ENCODE measurements at places on chromosomes 6 and 20.

DNA sequence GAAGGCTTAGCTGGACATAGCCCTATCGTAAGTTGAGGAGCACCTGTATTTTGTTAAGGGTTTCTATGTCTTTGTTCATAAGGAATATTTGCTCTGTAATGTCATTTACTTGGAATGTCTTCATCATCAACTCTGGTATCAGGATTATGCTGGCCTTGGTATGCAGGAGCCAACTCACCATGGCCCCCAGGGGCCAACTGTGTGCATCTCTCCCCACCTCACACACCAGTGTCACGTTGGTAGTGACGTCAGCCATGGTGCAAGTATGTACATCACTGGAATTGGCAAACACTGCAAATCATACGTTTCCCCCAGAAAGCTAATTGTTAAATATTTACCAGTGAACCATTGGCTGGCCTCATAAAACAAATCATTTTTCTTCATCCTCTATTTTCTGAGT is 70.8 kb downstream of the YTHDF1 start:
- H3K27me3 ChIP-seq, result no peaks in the 10 kb centered on the region
- no peaks in the 10 kb centered on the region for H3K4me1 ChIP-seq
- no peak overlapping the region for H3K4me3 ChIP-seq
- no peak for DNase-seq

- H3K36me3 ChIP-seq, result no peaks in the 10 kb centered on the region
- peak; percentile 70 for DNase-seq
- H3K4me3 ChIP-seq, result no peak overlapping the region
- no peak overlapping the region for H3K27ac ChIP-seq
- H3K27me3 ChIP-seq, result no peaks in the 10 kb centered on the region
Measured at GRCh38 chr6:170006900-170007467, 255.6 kb downstream of the ERMARD start.

GRCh38 chr6:120230008-120230407 is 880.4 kb upstream of the MAN1A1 start:
- H3K4me3 ChIP-seq, result no peak overlapping the region
- H3K36me3 ChIP-seq, result no peaks in the 10 kb centered on the region
- no peaks in the 10 kb centered on the region for H3K27me3 ChIP-seq

GRCh38 chr6:167233490-167233889 is 57.6 kb upstream of the UNC93A start:
- no peaks in the 10 kb centered on the region for H3K4me1 ChIP-seq
- H3K4me3 ChIP-seq, result no peak overlapping the region
- H3K27ac ChIP-seq, result no peak overlapping the region
- H3K36me3 ChIP-seq, result no peaks in the 10 kb centered on the region

GRCh38 chr20:19451231-19451922 is 238.9 kb downstream of the SLC24A3 start:
- H3K27ac ChIP-seq, result no peak overlapping the region
- H3K4me1 ChIP-seq, result no peaks in the 10 kb centered on the region
- no peak for DNase-seq

DNA sequence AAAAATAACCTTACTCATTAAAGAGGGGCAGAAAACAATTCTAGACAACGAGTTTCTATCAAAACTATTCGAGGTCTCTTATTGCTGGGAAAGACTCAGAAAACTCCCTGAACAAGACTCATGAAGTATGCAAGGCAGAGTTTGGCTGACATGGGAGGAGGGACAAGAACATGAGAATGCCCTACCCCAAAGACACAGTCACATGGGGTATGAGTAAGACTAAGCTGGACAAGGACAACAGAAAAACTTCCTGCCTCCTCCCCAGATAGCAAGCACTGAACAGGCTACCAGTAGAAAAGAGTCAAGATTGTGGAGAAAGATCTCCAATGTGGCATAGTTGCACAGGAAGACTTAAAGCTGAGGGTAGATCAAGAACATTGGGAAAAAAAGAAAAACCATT is 39.7 kb upstream of the PHIP start:
- no peak for DNase-seq
- H3K4me3 ChIP-seq, result no peak overlapping the region

GRCh38 chr6:157800420-157801237 is 22.4 kb upstream of the SNX9 start:
- no peaks in the 10 kb centered on the region for H3K36me3 ChIP-seq
- H3K4me3 ChIP-seq, result no peak overlapping the region
- no peak overlapping the region for H3K27ac ChIP-seq
- no peaks in the 10 kb centered on the region for H3K27me3 ChIP-seq

GRCh38 chr6:170033666-170034065 is 257.2 kb downstream of the DLL1 start:
- no peaks in the 10 kb centered on the region for H3K36me3 ChIP-seq
- no peaks in the 10 kb centered on the region for H3K4me1 ChIP-seq
- H3K4me3 ChIP-seq, result no peak overlapping the region
- H3K27me3 ChIP-seq, result no peaks in the 10 kb centered on the region
- no peak overlapping the region for H3K27ac ChIP-seq

- no peak for DNase-seq
- no peaks in the 10 kb centered on the region for H3K27me3 ChIP-seq
- H3K27ac ChIP-seq, result no peak overlapping the region
Measured at GRCh38 chr20:51369503-51369902, 173.0 kb downstream of the NFATC2 start.

DNA sequence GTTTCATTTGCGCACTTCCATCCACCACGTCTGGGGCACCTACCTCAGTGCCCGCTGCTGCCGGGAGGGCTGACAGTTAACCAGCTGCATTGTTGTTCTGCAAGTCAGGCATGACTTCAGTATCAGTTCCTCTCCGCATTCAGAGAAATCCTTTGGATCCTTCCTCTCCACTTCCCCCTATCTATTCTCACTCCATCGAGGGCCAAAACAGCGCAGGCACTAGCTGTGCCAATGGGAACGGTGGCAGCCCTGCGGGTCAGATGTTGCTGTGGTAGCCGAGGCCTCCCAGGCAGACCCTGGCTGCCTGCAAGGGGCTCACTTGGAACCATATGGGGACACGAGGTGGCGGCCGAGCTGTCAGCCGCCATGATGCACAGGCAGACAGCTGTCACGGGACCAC is 64.2 kb upstream of the INSM1 start:
- H3K36me3 ChIP-seq, result no peaks in the 10 kb centered on the region
- DNase-seq, result no peak
- H3K27ac ChIP-seq, result no peak overlapping the region
- H3K4me1 ChIP-seq, result no peaks in the 10 kb centered on the region
- no peak overlapping the region for H3K4me3 ChIP-seq
- no peaks in the 10 kb centered on the region for H3K27me3 ChIP-seq

DNA sequence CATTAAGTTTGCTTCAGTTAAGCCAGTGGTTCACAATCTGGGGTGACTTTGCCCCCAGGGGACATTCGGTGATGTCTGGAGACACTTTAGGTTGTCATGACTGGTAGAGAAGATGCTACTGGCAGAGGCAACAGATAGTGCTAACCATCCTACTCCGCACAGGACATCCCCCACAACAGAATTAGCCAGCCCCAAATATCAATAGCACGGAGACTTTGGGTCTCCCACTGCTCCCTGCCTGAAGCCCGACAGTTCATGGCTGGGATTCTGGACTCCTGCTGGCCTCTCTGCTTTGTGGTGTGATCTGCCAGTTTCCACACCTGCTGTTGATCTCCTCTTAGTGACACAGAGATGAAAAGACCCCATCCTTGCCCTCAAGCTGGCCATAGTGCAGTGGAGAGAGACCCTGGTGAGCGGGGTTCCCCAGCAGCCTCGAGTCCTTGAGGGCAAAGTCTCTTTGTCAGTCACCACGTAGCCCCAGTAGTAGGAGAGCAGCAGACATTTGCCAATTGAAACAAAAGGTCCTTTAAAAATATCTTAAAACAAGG is 24.7 kb upstream of the TTPAL start:
- H3K27ac ChIP-seq, result no peak overlapping the region
- no peaks in the 10 kb centered on the region for H3K4me1 ChIP-seq
- H3K27me3 ChIP-seq, result no peaks in the 10 kb centered on the region
- H3K36me3 ChIP-seq, result no peaks in the 10 kb centered on the region
- DNase-seq, result no peak

DNA sequence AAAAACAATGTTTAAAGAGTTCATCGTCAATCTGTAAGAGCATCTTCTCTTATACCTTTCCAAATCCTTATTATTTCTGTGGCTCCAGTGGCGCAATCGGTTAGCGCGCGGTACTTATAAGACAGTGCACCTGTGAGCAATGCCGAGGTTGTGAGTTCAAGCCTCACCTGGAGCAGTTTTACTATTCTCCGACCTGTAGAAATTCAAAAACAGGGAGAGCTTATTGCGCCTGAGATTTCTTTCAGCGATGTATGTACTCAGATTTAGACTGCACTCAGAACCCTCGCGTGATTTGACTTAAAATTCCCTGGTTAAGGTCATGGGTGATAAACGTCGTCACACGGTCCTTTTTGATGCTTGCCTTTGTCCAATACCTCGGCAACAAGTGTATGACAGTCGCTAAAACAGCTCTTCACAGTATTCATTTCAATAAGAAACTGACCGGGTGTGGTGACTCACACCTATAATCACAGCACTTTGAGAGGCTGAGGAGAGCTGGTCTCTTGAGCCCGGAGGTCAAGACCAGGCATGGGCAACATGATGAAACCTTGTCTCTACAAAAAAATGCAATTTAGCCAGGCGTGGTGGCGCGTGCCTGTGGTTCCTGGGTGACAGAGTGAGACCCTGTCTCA is 11.9 kb downstream of the GPX5 start:
- H3K27ac ChIP-seq, result no peak overlapping the region
- H3K36me3 ChIP-seq, result no peaks in the 10 kb centered on the region
- no peak overlapping the region for H3K4me3 ChIP-seq
- H3K27me3 ChIP-seq, result no peaks in the 10 kb centered on the region
- DNase-seq, result peak; percentile 58

DNA sequence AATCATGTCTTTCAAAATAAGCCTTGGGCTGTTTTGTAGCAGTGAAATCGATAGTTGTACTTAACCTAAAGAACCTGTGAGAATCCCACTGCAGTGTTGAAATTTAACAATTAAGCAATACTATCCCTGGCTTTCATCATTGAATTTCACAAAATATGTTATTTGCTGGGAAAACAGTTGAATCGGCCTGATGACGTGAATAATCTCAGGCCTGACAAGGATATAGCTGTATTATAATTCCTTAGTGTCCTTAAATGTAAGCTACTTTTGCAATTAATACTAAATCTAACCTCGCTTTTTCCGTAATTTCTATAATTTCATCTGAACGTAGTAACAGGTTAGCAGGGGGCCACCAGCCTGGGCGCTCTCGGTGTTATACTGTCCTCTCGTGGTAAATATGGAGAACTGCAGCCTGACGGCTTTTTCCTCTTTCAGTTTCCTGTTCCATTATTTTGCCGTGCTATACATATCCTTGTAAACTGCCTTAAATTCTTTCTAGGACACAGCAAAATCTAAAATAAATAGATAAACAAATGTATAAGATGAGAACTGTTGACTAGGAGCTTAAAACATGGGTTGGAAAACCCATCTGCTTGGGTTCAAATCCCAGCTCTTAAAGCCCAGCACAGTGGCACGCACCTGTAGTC is 24.0 kb downstream of the MTFR2 start:
- no peaks in the 10 kb centered on the region for H3K36me3 ChIP-seq
- no peaks in the 10 kb centered on the region for H3K27me3 ChIP-seq
- no peak overlapping the region for H3K27ac ChIP-seq
- peak; percentile 69 for DNase-seq
- peaks cover 5% of the 10 kb centered on the region for H3K4me1 ChIP-seq

GRCh38 chr6:27839626-27840475 is 72.3 kb downstream of the OR2B2 start:
- peaks cover 4% of the 10 kb centered on the region for H3K4me1 ChIP-seq
- peak; percentile 65 for DNase-seq
- no peaks in the 10 kb centered on the region for H3K36me3 ChIP-seq
- peak overlapping the region; percentile 99 for H3K4me3 ChIP-seq

DNA sequence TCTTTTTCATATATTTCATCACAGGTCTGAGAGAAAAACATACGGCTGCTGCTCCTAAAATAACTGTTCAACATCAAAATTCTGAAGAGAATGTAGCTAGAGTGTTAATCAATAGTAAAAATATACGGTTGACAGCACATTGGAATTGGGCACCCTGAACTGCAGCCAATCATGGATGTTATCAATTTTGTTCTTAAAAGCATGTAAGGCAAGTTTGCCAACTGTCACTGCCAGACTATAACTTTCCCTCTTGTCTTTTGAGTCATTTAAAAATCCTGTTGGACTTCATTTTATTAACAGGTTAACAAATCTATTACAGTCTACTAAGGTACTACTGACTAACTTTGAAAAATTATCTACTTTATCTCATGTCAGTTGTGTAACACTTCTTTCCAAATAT is 592.8 kb downstream of the HACE1 start:
- no peaks in the 10 kb centered on the region for H3K4me1 ChIP-seq
- H3K27me3 ChIP-seq, result no peaks in the 10 kb centered on the region
- H3K27ac ChIP-seq, result no peak overlapping the region
- no peak for DNase-seq

DNA sequence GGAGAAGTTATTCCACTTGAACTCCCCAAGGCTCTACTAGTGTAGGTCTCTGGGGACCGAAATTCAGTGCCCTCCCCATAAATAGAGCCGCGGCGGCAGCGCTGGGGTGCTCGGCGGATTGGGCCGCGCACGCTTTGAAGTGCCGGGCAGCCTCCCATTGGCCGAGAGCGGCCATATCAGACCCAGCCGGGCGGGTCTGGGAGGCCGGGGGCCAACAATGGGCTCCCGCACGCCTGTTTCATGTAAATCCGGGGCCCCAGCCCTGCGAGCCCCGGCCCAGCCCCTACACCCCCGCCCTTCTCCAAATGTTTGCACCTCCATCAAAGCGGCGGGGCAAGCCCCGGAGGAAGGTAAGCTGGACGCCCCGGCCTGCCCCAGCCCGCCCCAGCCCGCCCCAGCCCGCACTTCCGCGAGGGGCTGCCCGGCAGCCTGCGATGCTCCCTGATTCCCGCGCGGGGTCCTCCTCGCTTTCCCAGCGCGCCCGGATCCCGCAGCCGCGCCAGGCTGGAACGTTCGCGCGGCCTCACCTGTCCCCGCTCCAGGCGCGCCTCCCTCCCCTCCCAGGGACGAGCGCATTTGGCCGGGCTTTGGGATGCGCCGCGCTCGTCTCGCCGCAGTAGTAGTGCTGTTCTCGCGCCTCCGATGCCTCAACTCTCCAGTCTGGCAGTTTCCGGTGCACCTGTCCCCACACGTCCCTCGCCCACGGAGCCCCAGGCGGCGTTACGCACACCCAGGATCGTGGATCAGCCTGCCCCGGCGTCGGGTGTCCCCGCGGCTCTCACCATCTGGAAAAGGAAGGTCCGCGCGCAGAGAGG is at the start of gene TBXT:
Gene TBXT, minus strand, starts transcription at position 51 of the 815 bp plus-strand sequence. CDS start 260 bp downstream, outside the sequence.
- H3K27ac ChIP-seq, result no peak within 1 kb of the TSS
- no peak for DNase-seq
- H3K4me3 ChIP-seq, result no peak within 1 kb of the TSS
- no peaks in the 10 kb centered on the region for H3K36me3 ChIP-seq

DNA sequence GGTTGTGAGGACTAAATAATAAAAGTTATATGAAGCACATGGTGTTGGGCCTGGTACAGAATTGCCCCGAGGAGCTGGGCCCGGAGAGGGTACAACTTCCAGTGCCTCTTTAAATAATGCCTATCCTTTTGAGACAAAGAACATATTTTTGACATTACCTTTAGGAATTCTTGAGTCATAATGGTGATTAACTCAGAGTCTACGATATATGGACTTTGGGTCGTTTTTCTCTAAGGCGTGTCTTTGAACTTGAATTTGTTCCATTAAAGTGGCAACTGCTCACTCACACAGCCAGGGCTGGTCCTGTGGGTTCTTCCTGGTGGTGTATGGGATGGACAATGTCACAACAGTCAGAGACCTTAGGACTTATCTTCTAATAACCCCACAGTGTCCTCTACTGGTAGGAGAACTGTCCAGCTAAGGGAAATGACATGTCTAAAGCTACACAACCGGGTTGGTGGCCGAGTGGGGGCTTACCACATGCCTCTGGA is 106.5 kb downstream of the CDC5L start:
- no peaks in the 10 kb centered on the region for H3K36me3 ChIP-seq
- DNase-seq, result no peak
- no peaks in the 10 kb centered on the region for H3K4me1 ChIP-seq
- no peaks in the 10 kb centered on the region for H3K27me3 ChIP-seq
- no peak overlapping the region for H3K27ac ChIP-seq
